Amniotic epithelial cell (primary cell): ENCODE measurements at places on chromosomes 13 and 19.

DNA sequence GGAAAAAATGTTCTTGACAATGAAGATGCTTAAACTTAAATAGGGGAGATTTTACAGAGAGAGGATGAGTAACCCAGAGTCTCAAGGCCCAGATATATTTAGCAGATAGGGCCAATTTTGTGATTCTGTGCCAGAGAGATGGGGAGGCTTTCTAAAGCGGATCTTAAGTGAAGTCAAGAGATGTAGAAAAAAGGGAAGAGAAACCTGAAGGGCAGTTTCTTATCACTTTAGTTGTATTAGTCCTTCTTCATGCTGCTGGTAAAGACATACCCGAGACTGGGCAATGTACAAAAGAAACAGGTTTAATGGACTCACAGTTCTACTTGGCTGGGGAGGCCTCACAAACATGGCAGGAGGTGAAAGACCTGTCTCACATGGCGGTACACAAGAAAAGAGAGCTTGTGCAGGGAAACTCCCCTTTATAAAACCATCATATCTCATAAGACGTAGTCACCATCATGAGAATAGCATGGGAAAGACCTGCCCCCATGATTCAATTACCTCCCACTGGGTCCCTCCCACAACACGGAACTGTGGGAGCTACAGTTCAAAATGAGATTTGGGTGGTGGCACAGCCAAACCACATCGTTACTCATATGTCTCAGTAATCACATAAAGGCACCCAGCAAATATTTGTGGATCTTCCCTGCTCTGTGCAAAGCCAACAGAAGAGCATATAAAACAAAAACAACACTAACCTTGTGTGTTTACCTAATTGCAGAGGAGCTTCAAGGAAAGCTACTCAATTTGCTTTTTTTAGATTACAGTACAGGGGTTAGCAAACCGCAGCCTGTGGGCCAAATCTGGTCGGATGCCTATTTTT lies 102.6 kb upstream of the MYCBP2 start:
- peak; percentile 28 for DNase-seq

DNA sequence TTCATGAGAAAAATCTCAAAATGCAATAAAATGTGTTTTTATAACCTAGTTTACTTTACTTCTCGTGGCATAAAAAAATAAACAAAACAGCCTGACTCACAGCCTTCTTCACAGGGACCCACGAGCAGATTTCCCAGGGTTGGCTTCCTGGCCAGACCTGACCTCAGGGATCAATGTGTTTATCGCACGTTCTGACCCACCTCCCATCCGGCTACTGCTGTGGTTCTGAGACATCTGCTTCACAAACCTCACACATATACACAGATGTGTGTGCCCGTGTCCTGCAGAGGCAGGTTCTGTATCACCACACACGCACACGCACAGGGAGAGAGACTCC lies 118.3 kb downstream of the COL4A2 start:
- no peak for DNase-seq

- DNase-seq = no peak
These were observed 806.0 kb downstream of the UQCRFS1 start for GRCh38 chr19:28406966-28407365.

GRCh38 chr13:59587971-59588716 lies 575.6 kb downstream of the DIAPH3 start:
- DNase-seq = no peak

DNA sequence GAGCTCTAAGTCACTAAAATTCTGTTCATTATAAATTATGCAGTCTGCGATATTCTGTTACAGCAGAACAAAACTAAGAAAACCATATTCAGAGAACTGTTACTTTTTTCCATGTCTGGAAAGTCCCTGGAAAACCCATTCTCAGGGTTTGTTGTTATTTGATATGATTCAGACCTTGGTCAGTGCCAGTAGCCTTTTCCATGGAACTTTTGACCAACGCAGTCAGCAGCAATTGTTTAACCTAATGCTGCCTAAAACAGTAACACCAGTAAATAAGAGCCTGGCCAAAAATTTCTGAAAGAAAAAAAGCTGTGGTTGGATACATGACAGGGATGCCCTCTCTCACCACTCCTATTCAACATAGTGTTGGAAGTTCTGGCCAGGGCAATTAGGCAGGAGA lies 402.7 kb downstream of the TBC1D4 start:
- no peak for DNase-seq

- no peak for DNase-seq
These were observed 31.0 kb downstream of the C2CD4C start for GRCh38 chr19:377801-378581.

DNA sequence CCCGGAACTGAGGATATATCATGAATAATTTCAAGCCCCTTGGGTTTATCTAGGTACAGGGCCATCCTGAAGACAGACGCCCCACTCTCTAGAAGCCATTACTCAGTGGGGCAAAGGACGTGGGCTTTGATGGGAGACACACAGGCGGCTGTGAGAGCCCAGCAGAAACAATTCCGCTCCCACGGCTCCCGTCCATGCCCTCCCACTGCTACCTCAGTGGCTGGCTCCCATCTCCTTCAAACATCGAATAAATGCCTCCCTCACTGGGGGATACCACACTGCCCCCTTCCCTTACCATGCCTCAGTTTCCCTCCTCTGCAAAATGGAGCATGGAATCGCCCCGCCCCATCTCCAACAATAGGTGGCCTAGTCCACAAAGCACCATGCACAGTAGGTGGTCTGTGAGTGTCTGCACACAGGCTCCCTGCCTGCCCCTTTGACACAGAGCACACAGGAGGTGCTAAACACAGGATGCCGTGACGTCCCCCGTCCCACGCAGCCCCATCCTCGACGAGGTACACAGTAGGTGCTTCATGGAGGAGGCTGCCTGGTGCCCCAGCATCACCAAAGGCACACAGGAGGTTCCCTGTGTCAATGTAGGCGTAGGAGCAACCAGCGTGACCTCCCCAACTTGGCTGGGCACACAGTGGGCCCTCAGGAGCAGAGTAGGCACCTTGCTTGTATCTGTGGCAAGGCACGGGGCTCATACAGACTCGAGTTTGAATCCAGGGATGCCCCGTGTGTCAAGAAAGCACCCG lies 46.0 kb downstream of the PTPRS start:
- DNase-seq = no peak
